ENCODE measurements at places on chromosomes 3 and 15. TPM values are rescaled to one million over a fixed set of nuclear protein-coding genes. Genes with fewer than 3 reads are reported as not detected.

DNA sequence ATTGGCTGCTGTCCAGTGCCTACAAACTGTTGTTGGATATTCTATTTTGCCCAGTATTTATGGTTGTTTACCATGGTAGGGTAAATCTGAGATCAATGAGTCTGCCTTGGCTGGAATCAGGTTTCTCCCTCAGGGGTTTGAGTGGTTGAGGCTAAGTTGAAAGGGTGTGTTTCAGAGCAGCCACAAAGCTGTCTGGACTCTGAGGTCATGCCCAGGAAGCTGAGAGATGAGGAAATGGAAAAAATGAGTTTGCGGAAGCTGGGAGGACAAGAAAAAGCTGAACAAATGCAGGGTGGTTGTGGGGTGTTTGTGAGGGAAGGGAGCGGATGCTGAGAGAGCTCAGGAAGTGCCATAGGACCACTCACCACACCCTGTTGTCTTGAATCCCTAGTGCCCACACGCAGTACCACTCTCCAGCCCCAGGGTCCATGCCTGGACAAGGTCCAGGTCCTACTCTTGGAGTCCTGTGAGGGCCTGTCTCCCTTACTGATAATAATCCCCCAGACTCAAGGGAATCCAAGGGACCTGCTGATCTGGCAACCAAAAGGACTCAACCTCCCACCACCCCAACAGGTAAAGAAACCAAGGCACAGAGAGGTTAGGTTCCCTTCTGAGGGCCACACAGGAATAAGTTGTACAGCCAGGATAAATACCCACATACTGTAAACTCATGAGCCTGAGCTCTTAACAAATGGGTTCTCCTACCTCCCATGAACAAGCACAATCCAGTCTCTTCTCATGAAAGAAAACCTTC, 81.6 kb downstream of the PPCDC start:
- peak; percentile 92 for DNase-seq

- no peak for DNase-seq
Observed at GRCh38 chr15:63605816-63606215, 8.6 kb downstream of the FBXL22 start.

DNA sequence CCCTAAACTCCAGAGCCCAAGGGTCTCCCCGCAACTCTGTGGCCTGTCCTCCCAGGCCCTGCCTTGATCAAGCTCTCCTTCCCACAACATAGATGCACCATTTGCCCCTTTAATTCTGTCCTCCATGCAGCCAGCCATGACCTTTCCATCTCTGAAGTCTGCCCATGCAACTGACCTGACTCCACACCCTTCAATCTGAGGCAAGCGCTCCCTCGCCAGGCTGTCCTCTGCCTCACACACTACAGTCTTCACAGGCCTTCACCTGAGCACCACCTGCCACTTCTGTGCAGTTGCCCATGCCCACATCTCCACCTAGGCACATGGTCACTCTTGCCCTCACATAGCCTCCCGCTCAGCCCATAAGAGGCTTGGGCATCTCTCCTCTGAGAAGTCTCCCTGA, 244.0 kb downstream of the OCA2 start:
- no peak for DNase-seq

DNA sequence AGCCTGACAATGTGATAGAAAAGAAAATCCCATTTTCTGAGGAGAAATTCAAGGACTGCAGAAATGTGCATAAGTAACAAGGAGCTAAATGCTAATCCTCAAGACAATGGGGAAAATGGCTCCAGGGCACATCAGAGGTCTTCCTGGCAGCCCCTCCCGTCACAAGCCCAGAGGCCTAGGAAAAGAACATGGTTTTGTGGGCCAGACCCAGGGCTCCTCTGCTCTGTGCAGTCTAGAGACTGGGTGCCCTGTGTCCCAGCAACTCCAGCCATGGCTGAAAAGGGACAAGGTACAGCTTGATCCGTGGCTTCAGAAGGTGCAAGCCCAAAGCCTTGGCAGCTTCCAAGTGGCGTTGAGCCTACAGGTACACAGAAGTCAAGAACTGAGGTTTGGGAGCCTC, 176.8 kb upstream of the SUCLG2 start:
- no peak for DNase-seq

The MINAR1 gene
- 0.92 TPM for total RNA-seq

DNA sequence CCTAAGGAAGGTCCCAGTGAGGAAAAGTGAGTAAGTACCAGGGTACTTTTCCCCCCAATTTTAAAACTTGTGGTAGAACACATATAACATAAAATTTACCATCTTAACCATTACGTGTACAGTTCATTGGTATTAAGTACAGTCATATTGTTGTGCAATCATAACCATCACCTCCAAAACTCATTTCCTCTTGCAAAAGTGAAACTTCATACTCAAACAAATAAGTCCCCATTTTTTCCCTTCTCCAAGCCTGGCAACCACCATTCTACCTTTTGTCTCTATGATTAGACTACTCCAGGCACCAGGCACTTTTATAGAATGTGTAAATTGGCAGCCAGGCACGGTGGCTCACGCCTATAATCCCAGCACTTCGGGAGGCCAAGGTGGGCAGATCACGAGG, 12.2 kb downstream of the PRC1 start:
- no peak for DNase-seq

- no peak for DNase-seq
Observed at GRCh38 chr3:181721046-181721875, 9.5 kb downstream of the SOX2 start.

- no peak for DNase-seq
Observed at GRCh38 chr3:80252113-80252512, 484.3 kb upstream of the ROBO1 start.

DNA sequence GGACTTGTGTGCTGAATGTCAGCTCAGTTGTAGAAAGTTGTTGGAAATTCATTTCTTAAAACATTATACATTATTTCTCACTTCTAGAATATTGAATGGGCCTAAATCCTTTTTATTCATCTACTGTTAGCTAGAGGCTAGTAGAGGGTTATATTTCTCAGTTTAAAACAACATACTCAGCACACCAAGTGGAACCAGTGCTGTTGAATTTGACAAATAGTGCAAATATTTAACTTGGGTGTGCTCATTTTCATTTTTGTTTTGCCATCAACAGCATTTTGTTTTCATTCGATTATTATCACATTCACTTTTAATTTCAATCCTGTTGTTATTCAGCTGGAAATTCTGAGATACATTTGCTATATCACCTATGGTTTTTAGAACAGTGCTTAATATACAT, 269.4 kb upstream of the PEX5L start:
- no peak for DNase-seq

GRCh38 chr15:101047301-101047781, 128.2 kb downstream of the LRRK1 start:
- DNase-seq: no peak

GRCh38 chr3:49121132-49121736, 611 bp upstream of the USP19 start:
- no peak for DNase-seq

GRCh38 chr3:77247061-77247460, 207.2 kb downstream of the ROBO2 start:
- no peak for DNase-seq

The RPL39L gene
- 40.4 TPM for total RNA-seq

- DNase-seq: no peak
Observed at GRCh38 chr3:112395896-112396290, 62.9 kb downstream of the CD200 start.

- no peak for DNase-seq
Observed at GRCh38 chr3:119912220-119912619, 130.3 kb downstream of the NR1I2 start.

DNA sequence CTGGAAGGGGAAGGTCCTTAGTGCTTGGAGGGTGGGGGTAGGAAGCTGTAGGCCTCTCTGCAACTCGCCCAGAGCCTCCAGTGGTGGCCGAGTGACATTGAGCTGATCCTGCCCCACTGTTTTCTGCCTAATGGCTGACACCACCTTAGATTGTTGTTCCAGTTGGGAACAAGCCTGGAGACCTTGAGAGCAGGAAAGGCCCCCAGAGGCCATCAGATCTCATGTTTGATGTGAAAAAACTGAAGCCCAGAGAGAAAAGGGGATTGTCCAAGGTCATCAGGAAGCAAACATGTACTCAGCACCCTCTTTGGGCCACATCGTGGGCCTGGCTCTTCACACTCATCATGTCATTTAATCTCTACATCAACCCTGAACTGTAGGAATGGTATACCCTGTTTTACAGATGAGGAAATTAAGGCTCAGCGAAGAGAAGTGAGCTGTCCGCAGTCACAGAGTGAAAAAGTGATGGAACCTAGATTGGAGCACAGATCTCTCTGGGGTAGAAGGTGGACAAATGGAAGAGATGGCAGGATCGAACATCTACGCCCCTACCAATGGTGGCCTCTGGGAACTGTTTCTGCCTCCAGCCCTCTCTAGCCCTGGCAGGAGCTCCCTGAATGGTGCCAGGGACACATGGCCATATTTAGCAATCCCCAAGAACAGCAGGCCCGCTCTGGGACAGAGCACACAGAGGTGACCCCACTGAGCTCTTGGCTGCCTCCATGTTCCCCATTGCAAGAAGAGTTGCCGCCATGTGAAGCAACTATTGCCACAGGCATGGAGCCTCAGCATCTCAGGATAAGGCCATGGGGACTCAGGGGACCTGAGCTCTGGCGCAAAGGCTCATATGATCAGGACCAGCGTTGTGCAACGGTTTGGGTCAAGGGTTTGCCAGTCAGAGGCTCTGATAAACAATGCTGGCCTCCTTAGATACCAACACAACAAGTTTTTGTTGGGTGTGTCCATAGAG, 31.6 kb upstream of the TSEN2 start:
- no peak for DNase-seq

DNA sequence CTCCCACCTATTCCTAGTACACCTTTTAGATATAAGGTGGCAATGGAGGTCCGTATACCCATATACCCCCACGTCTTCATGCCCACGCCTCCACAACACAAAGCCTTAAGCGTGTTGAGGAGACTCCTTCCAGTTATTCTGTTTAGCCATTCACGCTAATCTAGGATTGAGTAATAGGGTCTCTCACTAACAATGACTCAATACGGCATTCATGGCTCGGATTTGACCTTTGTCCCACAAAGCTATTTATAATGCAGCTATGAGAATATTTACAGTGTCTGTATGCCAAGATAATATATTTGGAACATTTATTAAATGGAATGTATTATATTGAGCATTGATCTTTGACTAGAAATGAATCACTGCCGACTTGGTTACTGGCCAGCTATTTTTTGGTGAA, 215.8 kb downstream of the KCNH8 start:
- DNase-seq: no peak

DNA sequence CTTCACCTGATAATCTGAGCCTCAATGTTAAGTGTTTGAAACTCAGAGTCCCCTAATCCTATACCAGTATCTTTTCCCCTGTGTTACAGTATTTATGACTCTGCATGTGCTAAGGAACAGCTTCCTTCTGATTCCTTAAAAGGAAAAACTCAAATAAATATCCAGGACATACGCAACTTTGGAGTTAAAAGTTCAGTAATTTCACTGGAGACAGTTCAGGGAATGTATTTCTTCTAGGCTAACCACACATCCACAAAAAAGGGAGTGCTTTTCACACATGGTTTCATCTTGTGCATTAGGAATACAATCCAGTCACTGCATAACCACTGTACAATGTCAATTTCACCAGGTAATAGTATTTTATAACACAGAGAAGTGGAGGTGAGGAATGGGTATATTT, 31.0 kb downstream of the PGBD4 start:
- DNase-seq: no peak

DNA sequence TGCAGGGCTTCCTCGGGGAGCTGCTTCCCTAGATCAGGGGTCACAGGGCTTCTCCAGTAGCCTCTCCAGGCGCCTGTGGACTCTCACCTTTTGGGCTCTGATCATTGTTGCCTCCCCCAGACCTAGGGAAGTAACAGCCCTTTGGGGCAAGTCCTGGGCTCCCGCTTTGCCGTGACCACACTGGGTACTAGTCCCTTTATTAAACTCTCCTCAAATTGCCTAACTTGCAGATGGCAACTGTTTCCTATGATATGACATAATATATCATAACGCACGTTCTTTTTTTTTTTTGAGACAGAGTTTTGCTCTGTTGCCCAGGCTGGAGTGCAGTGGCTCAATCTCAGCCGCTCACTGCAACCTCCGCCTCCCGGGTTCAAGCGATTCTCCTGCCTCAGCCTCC, 17.9 kb upstream of the NRROS start:
- no peak for DNase-seq

GRCh38 chr3:20325563-20325962, 139.6 kb upstream of the SGO1 start:
- no peak for DNase-seq

DNA sequence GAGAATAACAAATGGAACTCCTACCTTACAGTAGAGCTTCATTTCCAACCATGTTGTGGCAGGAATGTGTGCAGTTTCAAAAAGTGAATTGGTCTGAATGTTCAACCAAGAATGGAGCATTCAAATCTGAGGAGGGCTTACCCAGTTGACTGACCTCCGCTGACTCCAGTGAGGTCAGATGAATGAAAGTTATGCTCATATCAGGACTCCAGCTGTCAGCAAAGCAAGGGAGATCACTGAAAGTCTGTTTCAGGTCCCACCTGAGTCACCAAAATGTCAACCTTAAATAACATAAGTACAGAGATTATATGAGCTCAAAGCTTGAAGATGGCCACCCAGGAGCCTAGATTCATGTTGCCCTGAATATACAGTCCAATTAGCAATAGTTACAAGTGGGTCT, 473.5 kb downstream of the RBMS3 start:
- no peak for DNase-seq

The SIDT1 gene
- total RNA-seq: not detected

- DNase-seq: no peak
Observed at GRCh38 chr15:63340353-63340752, 41.3 kb downstream of the CA12 start.

The COL6A5 gene
- total RNA-seq: not detected

The SPTSSB gene
- total RNA-seq: not detected

The ESYT3 gene
- not detected for total RNA-seq

- no peak for DNase-seq
Observed at GRCh38 chr3:48926425-48927392, 8.1 kb downstream of the ARIH2 start.

DNA sequence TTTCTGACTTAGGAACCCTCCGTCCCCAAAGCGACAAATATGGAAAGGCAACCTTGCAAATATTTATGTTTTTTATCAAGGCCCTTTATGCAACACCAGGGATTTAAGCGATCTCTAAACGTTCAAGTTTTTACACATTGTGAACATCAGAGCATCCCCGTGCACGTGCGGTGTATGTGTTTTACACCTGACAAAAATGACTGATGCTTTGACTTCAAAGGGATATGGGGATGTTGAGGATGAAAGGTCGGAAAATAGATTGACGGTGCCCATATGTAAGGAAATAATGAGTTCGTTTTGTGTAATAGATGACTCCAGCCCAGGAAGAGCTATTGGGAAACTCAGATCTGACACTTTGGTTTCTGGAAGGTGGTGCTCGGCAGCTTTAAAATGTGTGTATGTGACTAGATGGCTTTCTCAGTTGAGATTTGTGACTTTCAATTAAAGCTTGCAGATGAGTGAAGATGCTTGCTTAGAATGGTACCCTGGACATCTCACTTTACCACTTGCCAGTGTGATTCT, 866 bp downstream of the SLC49A4 start:
- DNase-seq: no peak

The PPP1R14D gene
- not detected for total RNA-seq

The CAV3 gene
- total RNA-seq: not detected

DNA sequence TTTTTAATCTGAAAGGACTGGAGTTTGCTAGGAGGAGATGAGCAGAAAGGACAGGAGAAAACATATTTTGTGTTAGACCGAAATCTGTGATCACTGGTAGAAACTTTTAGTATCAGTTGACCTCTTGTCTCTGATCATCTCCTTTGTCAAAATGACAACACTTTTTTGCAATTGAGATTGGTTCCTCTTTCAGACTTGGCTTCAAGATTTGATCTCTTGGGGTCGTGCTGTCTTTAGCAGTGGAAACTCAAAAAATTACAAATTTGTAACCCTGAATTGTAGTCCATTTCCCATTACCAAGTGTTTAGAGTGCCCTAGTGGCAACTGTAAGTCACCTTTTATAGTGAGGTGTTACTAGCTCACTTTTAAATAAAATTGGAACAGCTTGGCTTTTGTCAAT, 107.4 kb downstream of the KLHL25 start:
- DNase-seq: no peak

Measured in pulmonary artery endothelial cell (primary cell).